Smooth muscle cell of the brain vasculature (primary cell): ENCODE measurements at places on chromosomes 12 and 14.

GRCh38 chr14:65169351-65169750 is 67.0 kb upstream of the MAX start:
- DNase-seq: no peak

- no peak for DNase-seq
These were observed 85.3 kb downstream of the LRP6 start for GRCh38 chr12:12181511-12181910.

DNA sequence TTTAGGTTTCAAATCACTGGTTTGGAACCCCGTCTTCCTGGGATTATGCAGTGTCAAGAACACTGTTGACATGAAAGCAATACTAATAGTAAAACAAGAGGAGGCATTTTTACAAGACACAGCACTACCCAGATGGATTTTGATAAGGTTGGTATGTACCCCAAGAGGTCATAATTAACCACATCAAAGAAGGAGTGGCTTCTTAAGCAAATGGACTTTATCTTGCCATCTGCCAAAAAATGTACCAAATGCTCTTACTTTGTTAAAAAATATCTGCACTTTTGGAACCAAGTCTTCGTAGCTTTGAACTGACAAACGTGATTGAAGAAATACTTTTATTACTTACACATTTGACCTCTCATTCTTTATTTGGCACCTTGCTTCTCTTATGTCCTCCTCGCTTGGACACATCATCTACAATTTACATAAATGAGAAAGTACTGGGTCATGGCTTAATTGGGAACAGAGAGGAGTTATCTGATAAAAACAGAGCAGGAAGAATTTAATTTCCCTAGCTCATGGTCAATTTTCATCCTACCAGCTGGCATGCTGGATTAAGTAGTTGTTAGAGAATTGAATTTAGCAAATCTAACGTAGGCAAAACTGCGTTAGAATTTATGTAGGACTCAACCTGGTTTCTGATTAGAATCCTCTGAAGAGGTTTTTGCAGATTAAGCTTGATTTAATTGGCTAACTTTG is 54.5 kb upstream of the PRICKLE1 start:
- no peak for DNase-seq

DNA sequence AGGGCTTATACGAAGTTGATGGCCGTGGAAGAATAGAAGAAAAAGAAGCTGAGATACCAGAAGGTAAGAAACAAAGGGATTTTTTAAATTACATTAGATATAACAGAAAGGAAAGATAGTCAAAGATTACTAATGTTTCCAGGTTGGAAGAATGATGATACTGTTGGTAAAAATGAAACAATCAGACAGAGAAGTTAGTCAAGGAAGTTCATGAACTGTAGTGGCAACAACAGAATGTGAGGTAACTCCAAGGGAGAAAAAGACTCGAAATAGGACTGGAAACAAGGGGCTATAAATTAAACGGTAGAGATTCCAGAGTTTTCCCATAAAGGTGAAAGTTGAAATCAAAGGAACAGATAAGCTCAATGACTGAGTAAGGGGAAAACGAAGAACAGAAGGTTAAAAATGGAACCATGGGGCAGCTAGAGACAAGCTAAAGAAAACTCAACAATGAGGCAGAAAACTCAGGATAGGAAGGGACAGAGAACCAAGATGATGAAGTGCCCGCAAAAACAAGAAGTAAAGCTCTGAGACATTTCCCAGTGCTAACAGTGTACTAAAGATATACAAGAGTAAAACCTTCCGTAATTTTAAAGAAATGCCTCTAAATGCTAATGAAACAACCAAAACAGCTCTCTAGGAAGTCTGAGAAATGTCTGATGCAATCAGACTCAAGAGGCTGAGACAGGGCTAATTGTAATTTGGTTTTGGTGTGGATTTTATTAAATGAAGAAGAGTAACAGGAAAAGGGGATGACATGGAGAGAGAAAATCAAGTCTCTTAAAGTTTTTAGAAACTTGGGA is 70.0 kb downstream of the PPP2R5E start:
- no peak for DNase-seq

DNA sequence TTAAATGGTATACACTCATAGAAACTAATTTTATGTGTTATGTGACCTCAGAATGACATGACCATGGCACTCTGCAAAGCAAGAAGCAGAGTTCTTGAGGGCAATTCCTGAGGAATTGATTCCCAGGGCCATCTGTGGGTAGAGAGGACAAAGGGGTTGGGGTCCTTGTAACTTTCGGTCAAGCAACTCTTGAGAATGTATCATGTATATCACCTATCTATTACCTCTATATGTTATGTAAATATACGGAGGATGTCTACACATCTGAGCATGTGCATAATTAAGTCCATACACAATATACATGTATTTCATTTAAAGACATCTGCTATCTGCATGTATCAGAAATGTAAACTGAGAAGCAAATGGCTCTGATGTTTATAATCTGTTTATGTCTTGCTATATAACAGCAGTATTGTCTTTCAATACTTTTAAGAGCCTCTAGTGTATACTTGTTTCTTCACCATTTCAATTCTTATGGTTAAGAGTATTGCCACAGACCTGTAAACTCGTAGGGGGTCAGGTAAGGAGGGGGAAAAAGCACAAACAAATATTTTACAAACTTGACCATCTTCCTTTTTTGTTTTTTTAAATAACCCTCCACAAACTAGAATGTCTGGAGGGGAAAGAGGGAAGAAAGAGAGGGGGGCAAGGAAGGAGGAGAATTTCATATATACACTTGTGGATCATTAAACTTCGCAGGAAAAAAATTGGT is 4.5 kb downstream of the FOXA1 start:
- no peak for DNase-seq

- DNase-seq: no peak
These were observed 6.9 kb downstream of the TBC1D15 start for GRCh38 chr12:71846322-71846940.

DNA sequence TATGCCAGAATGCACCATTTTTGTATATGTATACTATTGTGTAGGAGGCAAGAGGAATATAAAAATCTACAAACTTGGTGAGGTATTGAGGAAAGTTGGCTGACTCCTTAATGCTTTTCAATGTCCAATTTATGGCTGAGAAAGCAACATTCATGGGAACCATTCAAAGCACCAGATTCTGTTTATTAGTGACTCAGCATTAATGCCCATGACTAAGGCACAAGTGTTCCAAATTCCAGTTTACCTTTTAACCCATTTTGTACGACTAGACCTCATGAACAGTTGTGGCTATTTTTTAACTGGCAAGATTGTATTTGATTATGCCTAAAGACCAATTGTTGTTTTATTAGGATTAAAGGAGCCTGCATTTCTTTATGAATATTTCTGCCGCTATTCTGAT is 375.4 kb upstream of the ATP2B1 start:
- DNase-seq: no peak

- no peak for DNase-seq
These were observed 375 bp downstream of the AJUBA start for GRCh38 chr14:22981876-22982476.

DNA sequence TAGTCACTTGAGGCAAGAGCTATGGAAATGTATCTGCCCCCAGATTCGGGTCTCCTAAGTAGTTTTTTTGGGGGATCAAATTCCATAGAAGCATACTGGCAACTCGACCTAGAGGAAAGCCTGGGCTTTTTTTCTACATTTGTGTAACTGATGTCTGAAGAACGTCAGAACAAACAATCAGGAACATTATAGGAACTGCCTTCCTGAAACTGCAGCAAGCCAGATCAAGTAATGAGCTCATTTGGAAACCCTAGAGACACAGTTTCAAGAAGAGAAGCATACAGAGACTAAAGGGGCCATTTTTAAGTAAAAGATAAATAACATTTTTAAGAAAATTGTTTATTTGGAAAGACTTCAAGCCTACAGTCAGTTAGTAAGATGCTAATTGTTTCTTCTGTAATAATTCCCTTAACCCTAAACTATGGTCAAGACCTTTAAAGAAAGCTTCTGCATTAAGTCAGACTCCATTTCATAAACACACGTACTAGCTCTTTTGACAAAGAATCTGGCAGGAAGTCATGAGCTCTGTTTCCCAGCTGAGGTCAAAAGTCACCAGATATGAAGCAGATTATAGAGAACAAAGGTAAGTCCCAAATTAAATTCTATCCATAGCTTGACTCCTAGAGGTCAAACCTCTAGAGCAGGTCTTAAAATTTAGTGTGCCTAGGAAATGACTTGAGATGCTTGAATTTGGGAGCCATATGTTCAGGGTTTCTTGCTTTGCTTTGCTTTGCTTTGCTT is 112.8 kb downstream of the EGLN3 start:
- no peak for DNase-seq

GRCh38 chr12:103181366-103182152 is 224.1 kb downstream of the ASCL1 start:
- no peak for DNase-seq

DNA sequence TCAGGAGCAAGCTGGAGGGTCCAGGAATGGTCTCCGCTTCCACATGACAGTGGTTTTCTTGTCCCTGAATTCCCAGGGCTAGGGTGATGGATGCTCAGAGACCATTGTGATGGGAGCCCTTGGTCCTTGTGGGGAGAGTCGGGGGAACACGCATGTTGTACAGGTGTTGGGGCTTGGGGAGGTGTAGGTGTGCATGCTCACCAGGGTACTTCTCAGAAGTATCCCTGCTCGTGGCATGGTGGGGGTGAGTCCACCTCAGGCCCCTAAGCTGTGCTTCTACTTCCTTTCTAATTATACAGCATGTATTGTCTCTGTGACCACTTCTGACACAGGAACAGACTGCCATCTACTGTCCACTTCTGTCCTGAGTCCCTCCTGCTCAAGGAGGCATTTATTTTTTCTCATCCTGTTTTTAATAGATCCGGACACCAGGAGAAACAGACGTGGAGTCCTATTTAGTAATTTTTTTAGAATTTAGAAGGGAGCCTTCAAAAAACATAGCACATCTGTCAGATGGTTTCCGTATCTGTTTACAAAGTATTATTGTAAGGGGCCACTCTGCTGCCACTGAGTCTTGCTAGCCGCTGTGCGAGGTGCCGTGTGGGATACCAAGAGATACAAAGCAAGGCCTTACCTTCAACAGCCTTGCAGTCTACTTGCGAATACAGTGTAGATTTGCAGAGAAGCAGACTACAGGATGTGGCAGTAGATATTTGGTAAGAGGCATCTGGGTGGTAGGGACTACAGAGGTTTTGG is 10.5 kb downstream of the NTF3 start:
- DNase-seq: peak; percentile 26

GRCh38 chr14:93970965-93971634 is 5.3 kb downstream of the ASB2 start:
- no peak for DNase-seq

GRCh38 chr12:53820514-53821306 is 68.9 kb upstream of the CISTR start:
- no peak for DNase-seq

DNA sequence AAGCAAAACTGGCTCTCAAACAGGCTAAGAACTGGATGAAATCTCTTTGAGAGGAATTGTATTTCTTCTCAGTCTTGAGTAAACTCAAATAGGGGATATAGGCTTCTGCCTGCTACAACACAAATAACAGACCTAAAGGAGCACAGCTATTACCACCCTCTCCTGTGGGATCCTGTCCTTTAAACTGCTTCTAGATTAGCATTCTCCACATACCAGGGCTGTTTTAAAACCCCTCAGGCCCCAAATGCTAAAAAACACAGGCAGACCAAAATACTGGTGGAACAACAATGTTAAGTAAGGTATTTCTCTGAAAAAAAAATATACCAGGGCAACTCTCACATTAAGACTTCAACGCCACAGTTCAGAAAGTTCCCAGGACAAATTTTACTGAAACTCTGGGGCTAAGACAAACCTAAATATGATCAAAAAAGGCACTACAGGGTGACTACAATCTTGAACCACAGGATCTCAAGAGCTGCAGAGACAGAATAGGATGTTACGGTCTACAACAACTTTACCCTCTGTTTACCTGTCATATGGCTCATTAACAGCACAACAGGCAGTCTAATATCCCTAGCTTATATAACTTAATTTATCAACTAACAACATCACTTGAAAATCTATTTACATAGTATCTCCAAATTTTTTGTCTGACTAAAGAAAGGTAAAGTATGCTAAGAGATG is 7.2 kb downstream of the CPNE8 start:
- DNase-seq: no peak

- DNase-seq: no peak
These were observed 1.6 kb upstream of the MSI1 start for GRCh38 chr12:120370343-120371243.

- no peak for DNase-seq
These were observed 213.9 kb downstream of the RAD51B start for GRCh38 chr14:68033336-68033932.

DNA sequence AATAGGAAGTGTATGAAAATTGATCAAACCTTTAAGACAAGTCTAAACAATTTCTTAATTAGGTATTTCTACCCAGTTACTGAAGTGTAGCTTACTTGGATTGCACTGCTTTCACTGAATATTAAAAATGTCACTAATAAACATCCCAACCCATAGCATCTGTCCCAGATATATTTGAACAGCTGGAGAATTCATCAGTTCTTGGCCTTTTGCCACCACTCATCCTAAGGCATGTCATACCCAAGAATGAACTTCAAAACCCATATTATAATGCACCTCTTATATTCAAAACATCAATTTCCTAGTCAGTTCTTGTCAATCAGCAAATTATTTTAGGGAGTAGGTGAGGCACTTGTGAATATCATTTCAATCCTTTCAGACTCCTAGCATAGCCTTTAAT is 392.3 kb downstream of the PAWR start:
- no peak for DNase-seq

DNA sequence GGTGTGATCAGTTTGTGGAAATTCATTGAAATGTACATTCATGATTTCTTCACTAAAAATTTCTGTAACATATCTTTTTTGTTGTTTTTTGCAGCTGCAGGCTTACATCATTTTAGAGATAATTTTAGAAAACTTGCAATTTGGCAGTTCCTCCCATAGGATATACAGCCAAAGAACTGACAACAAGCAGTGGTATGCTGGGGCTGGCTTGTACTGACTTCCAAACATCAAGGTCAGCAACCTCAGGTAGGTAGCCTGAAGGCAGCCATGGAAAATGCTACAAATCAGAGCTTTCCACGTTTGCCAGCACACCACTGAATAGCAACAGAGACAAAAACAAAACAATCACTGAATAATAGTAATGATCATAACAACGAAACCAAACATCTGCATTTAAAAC is 21.2 kb downstream of the TRIM9 start:
- DNase-seq: no peak

DNA sequence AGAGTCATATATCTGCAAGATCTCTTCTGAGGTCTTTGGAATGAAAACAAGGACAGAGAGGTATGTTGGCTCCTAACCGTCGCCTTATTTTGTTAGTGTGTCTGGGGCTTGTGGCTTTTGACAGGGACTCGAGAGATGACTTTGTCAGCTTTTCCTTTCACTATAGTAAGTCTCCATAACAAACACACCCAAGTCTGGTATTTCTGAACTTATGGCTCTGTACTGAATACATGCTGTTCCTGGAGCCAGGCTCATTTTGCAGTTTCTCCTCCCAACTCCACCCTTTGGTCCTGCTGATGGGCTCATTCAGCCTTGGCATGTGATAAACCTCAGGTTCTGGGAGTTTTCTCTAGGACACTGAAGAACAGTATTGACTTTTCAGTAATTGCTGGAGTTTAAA is 27.7 kb upstream of the TMED10 start:
- DNase-seq: no peak
